Fibroblast of skin of abdomen (primary cell): ENCODE measurements at places on chromosomes 16 and 17.
A peak's percentile ranks its signal among the peaks of the same experiment; 100 is the strongest.

GRCh38 chr17:60641810-60642220, 35.8 kb upstream of the BCAS3 start:
- DNase-seq, result peak; percentile 77

GRCh38 chr17:65065906-65066305, 9.4 kb upstream of the GNA13 start:
- no peak for DNase-seq

GRCh38 chr16:23663918-23664317, 14.8 kb upstream of the PLK1 start:
- no peak for DNase-seq

DNA sequence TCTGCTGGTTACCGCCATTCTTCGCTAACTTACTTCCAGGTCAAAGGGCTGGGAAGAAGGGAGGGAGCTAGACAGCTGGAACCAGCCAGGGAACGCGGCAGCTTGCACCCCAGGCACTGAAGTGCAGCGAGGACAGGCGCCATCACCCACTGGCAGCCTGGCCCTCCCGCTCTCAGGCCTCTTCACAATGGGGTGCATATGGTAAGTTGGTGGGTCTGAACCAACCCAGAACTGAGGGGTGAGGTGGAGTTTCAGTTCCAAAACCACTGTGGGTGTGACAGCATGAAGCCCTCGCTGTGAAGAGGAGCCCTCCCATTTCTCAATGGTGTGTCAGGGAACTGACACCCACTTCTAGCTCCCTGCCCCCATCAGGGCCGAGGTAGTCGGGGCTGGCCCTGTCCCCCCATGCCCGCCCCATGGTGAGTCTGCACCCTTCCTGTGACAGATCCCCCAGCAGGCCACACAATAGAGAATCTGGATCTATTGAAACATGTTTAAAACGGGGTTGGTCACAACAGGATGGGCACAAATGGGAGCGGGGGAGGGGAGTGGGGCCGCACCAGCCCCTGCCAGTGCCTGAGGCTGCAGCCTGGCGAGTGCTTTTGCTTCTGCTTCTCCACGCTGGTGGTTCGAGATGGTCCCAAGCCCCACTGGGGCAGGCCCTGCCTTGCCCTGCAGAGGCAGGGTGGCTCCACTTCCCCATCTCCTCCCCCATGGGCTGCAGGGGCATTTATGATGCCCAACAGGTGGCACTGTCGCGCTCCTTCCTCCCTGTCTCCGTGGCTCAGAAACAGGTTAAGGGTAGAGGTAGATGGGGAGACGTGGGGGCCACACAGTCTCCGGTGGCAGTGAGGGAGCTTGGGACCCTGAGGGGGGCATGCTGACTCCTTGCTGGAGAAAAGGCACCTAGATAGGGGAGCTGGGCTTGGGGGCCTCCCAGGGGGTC, 2.3 kb downstream of the LIMD2 start:
- DNase-seq, result peak; percentile 16

DNA sequence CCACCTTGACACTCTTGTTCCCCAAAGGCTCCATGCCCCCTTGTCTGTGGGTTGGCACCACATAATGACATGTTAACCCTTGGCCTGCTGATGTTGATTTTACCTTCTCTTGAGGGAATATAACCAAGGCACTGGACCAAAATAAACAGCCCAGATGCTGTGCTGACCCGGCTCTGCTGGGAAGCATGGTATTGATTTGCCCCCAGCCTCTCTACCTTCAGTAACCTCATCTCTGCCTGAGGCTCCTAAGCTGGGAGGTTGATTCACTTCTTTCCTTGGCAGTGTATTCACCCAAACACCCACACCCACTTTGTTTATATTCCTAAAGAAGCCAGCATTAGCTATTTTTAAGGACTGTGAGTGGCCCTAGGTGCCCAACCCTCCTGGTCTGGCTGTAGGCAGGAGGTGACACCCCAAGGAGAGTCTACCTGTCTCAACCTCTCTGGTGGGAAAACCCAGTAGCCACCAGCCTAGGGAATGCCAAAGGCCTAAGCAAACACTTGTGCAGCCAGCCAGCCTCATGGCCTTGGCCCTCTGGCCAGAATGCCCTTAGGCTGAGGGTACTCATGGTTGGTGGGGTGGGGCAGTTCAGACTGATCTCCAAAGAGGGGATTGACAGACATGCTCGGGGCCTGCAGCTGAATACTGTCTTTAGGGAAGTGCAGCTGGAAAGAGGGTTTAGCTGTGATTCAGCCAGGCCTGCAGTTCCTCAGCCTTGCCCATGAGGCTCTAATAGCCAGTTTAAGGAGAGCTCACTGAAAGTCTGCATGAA, 42.7 kb downstream of the GNAO1 start:
- no peak for DNase-seq

- DNase-seq, result peak; percentile 86
Measured at GRCh38 chr16:50185005-50185505, 31.9 kb downstream of the TENT4B start.

DNA sequence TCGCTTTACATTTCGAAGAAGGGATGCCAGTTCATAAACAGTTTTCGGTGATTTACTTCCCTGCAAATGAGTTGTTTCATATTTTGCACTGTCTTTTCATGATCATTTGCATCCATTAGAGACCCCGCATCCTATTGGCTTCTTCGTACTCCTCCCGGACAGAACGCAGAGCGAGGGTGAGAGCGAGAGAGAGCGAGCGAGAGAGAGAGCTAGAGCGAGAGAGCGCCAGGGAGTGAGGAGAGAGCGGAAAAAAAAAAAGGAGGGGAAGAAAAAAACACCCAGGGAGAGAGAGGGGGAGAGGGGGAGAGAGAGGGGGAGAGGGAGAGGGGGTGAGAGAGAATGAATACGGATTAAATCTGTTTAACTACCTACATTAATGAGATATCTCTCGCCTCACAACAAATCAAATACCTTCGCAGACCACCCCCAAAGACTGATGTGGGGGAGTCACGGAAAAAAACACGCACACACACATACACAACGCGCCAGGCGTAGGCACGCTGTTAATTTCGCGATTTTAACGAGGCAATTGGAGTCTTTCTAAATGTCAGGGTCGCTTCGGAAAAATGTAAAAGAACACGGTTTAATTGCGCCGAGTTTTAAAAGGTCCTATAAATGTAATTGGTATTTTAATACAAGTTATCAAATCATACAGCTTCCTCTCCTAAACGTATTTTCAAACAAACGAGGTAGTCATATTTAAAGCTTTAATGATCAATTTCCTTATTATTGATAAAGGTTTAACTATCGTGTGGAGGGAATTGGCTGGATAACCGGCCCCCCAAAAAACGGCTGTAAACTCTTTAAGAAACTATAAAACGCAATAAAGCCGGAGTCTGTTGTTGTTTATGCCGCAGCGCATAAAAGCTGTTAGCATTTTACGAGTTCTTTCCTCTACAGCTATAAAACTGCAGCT, at the start of gene HOXB8:
Gene HOXB8 (minus strand): TSS at position 246 of the 916 bp plus-strand sequence. CDS start 588 bp downstream, outside the sequence.
- peak; percentile 67 for DNase-seq

- peak; percentile 33 for DNase-seq
Measured at GRCh38 chr16:30368122-30368791, 2.0 kb downstream of the TBC1D10B start.

- DNase-seq, result no peak
Measured at GRCh38 chr17:66345264-66345663, 42.9 kb downstream of the PRKCA start.

DNA sequence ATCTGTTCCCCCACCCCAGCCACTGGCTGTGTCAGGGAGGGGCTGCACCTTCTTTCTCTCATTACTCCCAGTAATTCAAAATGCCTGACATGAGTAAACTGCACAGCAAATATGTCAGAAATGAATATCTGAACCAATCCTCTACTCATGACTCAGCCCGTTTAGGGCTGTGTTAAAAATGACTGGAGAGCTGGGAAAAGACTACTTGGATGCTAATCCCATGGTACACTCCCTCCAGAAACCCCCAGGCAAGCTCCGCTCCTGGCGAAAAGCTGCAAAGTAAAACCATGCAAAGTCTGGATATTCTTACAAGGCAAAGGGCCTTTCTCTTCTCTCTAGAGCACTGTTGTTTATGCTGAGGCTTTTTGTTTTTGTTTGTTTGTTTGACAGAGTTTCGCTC, 448.1 kb upstream of the DYNLRB2 start:
- peak; percentile 72 for DNase-seq

DNA sequence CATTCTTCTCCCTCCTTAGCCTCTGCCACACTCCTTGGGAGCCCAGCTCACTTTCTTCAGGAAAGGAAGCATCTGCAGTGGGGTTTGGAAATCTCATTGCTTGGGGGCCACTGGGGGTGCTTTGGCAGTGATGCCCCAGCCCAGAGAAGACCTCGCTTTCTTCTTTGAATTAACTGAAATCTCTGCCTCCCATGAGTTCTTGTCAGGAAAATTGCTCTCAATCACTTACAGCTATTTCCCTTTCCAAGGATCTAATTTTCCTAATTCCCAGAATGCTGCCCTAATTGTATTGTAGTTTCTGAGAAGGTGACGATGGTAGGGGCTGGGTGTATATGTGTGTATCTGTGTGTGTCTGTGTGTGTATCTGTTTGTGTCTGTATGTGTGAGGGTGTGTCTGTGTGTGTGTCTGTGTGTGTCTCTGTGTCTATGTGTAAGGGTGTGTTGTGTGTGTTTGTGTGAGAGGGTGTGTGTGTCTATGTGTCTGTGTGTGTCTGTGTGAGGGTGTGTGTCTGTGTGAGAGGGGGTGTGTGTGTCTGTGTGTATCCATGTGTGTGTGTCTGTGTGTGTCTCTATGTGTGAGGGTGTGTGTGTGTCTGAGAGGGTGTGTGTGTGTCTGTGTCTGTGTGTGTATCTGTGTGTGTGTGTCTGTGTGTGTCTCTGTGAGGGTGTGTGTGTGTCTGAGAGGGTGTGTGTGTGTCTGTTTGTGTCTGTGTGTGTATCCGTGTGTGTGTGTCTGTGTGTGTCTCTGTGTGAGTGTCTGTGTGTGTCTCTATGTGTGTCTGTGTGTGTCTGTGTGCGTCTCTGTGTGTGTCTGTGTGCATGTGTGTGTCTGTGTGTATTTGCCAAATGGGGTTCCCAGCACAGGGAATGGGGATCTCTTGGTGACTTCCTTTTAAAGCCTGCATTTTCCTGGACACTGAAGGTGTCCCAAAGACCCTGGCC, 83.5 kb upstream of the DNAJA2 start:
- no peak for DNase-seq

GRCh38 chr17:4604111-4604644, 19.8 kb downstream of the SMTNL2 start:
- peak; percentile 74 for DNase-seq

- no peak for DNase-seq
Measured at GRCh38 chr17:77607606-77608005, 350.9 kb upstream of the TNRC6C start.
